ENCODE measurements at places on chromosomes 2 and 18.

DNA sequence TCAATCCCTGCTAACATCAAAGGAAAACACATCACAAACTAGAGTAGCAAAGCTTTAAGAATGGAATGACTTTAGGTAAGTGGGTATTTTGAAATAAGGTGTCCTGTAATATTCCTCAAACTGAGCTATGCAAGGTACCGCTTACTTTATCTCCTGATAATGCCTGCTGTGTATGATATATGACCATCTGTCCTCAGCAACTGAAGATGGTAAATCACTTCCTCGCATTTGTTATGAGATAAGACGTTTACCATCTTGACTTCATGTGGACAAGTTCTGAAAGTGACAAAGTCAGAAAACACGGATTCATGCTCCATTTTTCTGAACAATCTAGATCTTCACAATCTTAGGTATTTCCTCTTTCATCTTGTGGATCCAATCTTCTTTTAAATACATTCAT lies 49.3 kb upstream of the PTPRM start:
- no peak for DNase-seq

DNA sequence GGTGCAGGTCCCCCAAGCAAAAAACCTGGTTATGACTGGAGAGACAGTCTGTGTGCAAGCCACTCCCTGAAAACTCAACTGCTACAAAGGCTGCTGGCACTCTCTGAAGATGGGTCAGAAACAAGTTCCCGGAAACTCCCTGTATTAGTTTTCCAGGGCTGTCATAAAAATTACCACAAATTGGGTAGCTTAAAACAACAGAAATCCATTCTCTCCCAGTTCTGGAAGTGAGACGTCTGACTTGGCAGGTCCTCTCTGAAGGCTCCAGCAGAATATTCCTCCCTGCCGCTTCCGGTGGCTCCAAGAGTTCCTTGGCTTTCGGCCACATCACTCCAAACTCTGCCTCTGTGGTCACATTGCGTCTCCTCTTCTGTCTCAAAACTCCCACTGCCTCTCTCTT lies 30.1 kb upstream of the SERPINE2 start:
- DNase-seq: no peak

GRCh38 chr2:218014706-218015585 lies 12.2 kb upstream of the TNS1 start:
- DNase-seq: no peak

DNA sequence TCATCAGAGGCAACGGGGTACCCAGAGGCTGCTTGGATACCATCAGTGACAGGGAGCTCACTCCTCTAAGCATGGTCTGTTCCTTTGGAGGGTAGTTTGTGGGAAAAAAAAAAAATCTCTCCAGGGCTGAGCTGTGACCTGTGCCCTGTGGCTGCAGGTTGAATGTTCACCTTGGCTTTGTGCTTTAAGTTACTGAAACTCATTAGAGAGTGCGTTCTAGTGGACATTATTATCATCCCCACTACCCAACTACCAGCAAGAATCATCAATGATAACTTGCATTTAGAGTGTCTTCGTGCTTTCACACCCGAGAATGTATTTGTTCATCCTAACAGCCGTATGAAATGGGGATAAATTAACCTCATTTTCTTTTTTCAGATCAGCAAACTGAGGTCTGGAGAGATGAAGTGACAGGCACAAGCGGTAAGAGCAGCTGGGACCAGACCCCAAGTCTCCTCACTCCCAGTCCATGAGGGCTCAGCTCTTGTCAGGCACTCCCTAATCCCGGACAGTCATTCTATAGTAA lies 157.5 kb upstream of the MYCN start:
- DNase-seq: no peak

DNA sequence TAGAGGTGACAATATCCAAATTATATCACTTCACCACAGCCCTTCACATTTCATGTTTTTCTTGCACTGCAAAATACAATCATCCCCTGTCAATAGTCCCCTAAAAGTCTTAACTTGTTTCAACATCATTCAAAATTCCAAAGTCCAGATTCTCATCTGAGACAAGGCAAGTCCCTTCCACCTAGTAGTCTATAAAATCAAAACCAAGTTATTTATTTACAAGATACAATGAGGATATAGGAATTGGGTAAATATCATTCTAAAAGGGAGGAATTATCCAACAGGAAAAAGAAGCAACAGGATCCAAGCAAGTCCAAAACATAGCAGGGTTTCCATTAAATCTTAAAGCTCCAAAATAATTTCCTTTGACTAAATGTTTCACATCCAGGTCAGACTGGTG lies 1076.1 kb upstream of the TMEFF2 start:
- no peak for DNase-seq

DNA sequence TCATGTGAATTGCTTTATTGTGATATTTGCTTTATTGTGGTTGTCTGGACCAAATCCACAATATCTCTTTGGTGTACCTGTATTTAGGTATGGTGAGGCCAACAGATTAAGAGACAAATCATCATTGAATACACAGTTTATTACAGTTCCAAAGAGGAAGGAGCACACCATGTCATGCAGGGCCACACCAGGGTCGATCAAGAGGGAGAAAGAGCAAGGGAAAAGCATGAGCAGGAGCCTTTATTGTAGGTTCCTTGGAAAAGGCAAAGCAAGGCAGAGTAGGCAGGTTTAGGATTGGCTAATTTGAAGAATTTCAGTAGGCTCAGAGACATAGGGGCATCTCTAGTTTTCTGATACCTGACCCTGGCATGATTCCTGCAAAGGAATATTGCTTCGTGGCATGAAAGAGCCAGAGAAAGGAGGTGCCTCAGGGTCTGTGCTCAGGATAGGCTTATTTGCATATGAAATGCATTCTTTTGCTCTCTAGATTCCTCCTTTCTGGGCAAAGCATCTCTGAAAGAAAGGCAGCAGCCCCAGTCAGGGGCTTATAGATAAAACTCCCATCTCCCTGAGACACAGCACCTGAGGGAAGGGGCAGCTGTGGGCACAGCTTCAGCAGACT lies 214.2 kb upstream of the ERBB4 start:
- no peak for DNase-seq

- DNase-seq: no peak
Observed at GRCh38 chr2:168948621-168949212, 47.6 kb downstream of the G6PC2 start.

- no peak for DNase-seq
Observed at GRCh38 chr2:120012363-120012762, 514 bp upstream of the EPB41L5 start.

GRCh38 chr2:239927424-239927981 lies 97.6 kb downstream of the NDUFA10 start:
- peak; percentile 78 for DNase-seq

DNA sequence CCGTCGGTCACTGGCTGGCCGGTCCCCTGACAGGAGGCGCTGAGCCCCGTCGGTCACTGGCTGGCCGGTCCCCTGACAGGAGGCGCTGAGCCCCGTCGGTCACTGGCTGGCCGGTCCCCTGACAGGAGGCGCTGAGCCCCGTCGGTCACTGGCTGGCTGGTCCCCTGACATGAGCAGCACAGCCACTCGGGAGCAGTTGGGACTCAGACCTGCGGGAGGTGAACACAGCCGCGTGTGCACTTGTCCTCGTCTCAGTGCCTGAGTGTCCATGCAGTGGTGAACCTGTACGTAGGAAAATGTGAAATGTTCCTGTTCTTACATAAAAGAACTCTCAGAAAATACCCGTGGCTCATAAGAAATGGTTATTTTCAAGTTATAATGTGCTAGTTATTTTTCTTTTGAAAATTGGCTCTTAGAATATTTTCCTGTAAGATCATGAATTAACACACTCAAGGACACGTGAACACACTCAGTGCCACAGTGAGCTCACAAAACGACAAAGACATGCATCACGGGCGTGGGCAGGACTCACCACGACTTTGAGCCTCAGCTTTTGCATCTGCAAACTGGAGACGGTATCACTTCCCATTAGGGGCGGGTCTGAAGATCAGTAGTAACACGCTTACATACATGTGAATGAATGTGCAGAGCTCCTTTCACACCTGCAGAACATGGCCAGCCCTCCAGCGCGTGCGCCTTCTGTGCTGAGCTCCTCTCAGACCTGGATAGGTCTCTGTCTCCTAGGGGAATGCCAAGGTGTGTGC lies 21.1 kb upstream of the NFATC1 start:
- DNase-seq: peak; percentile 39

GRCh38 chr2:160994141-160995002 lies 165.9 kb upstream of the TANK start:
- peak; percentile 63 for DNase-seq

- no peak for DNase-seq
Observed at GRCh38 chr2:59532808-59533207, 1020.6 kb downstream of the BCL11A start.

DNA sequence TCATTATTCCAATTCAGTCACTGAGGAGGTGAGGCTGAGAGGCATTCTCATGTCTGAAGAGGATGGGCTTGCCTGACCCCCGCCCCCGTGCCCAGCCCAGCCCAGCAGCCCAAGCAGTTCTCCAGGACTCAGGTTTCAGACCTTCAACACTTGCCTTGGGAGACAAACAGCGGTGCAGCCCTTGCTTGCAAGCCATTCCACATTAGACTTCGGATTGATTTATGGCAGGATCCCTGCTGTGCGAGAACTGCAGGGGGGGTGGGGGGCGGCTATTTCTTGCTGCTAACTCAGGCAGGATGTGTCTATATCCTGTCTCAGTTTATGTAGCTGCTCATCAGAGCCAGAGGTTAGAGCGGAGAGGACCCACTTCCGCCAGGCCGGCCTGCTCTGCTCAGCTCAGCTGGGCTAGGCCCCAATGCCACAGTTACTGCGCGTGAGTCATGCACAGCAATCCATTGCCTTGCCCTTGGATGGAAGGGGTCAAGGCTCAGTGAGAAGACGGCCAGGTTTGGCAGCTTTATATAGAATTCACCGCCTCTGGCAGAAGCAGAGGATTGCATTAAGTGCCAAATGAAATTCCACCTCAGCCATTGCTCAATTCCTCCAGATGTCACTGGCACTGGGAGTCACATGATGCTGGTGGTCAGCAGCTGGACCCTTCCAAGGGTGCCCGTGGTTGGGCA lies 1.8 kb downstream of the GYPC start:
- DNase-seq: peak; percentile 70

DNA sequence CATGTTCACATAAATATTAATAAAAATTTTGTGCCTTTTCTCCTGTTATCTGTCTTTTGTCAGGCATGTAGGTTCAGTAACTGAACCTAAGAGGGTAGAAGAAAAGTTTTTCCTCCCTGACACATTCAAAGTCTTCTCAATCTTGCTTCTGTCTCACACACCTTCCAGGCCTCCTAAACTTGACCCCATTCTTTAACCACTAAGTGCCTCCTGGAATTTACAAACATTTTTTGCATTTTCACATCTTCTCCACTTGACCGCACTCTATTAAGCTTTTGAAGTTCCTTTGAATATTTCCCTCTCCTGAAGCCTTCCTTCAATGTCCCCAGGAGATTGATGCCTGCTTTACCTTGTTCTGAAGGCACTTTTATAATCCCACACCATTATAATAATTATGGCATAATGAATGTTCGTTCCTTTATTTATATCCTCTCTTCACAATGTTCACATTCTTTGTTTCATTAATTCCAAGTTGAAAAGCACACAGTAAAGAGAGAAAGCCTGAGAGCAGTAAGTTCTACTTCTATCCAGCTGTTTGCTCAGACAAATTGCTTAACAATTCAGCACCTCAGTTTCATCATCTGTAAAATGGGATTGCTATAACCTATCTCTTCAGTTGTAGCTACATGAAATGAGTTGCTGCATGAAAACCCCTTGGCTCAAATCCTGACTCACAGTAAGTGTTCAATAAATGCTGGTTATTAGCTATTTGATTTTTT lies 184.8 kb upstream of the KLHL29 start:
- DNase-seq: no peak

DNA sequence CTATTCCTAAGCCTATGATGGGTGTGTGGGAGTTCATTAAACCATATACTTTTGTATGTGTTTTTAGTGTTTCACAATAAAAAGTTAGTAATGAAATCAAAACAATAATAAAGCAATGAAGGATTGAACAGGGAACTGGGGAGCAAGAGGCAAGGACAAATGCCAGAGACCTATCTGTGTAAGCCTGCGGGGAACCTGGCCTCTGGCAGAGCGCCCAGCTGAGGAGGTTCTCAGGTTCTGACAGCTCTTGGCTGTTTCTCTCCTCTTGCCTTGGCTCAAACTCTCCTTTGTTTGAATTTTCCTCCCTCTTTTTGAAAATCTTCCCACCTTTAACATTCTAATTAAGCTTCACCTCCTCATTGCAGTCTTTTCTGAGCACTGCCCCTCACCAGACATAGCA lies 200.0 kb upstream of the NCKAP5 start:
- no peak for DNase-seq

GRCh38 chr2:144323946-144324345 lies 196.0 kb downstream of the ZEB2 start:
- no peak for DNase-seq

- no peak for DNase-seq
Observed at GRCh38 chr18:66647671-66648070, 43.8 kb upstream of the CDH19 start.

- DNase-seq: no peak
Observed at GRCh38 chr18:65721619-65722018, 29.2 kb upstream of the CDH7 start.

DNA sequence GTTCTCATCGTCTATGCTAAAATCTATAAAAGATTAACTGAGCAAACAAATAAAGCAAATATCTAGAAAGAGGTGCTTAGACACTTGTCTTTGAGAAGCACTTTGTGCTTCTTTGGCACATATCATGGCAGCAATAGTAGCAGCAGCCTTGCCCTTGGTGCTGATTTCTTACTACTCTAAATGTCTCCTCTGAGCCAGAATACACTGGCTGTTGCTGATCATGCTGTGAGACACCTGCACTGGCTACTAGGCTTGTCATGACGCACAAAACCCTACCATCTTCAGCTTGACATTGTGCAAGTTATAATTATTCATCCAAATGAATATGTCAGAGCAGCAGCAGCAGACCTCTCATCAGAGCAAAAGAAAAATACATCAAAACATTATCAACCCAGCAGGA lies 46.7 kb downstream of the FANCL start:
- DNase-seq: no peak

GRCh38 chr2:30464544-30465170 lies 17.6 kb downstream of the LCLAT1 start:
- DNase-seq: no peak

DNA sequence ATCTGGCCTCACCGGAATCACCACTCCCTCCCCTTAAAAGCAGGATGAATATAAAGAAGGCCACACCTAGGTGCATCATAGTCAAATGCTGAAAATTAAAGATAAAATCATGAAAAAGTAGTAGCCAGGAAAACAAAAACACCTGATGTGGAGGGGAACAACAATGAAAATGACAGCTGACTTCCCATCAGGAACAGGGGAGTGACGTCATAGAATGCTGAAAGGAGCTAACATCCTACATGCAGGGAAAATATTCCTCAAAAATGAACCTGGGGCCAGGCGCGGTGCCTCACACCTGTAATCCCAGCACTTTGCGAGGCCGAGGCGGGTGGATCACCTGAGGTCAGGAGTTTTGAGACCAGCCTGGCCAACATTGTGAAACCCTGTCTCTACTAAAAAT lies 108.1 kb downstream of the UGGT1 start:
- DNase-seq: no peak
